Upper lobe of right lung (tissue), 1 donor: ENCODE measurements at places on chromosomes 2 and 18. TPM values are rescaled to one million over a fixed set of nuclear protein-coding genes. Genes with fewer than 3 reads are reported as not detected.

GRCh38 chr2:122858813-122859212 lies 1103.4 kb downstream of the TSN start:
- H3K27ac ChIP-seq = no peak overlapping the region
- no peaks in the 10 kb centered on the region for H3K4me1 ChIP-seq
- H3K4me3 ChIP-seq = no peak overlapping the region

DNA sequence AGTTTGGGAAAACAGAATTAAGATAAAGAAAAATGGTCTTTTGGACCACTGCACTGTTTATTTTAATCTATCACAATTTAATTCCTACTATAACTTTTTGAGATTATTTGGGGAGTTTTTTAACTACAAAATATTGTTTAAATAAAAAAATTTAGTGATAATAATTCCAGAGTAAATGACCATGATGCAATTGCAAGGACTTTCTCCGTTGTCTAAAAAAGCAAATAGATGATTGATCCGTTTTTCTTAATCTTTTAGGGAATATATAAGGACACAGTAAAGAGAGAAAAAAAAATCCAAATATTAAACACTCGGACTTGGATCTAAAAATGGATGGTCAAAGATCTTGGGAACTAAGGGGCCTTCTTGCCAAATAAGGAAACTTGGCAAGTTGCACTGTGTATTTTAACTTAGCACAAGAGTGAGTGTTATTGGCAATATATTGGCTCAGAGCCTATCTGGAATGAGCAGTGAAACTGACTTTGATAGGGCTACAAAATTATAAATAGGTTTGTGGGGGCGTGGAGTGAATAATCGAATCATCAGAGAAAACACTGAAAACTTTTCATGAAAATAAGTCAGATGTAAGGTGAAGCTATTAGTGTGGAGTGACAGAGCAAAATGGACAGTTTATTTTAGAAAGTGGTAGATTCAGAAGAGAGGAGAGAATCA lies 2.0 kb downstream of the MAP3K20 start:
- H3K4me3 ChIP-seq = peak overlapping the region; percentile 73
- peaks cover 14% of the 10 kb centered on the region for H3K4me1 ChIP-seq
- no peaks in the 10 kb centered on the region for H3K36me3 ChIP-seq
- no peak for DNase-seq

- no peak overlapping the region for H3K27ac ChIP-seq
- no peak overlapping the region for H3K4me3 ChIP-seq
- H3K27me3 ChIP-seq = peaks cover 77% of the 10 kb centered on the region
Measured at GRCh38 chr2:218861645-218862318, 2.2 kb downstream of the WNT6 start.

Gene KLF11
- total RNA-seq = 45.6 TPM

Gene SP5
- 2.5 TPM for total RNA-seq
